ENCODE measurements at places on chromosomes 2 and 18. TPM values are rescaled to one million over a fixed set of nuclear protein-coding genes. Genes with fewer than 3 reads are reported as not detected.

- no peaks in the 10 kb centered on the region for H3K27me3 ChIP-seq
- H3K4me1 ChIP-seq, result no peaks in the 10 kb centered on the region
- H3K4me3 ChIP-seq, result no peak overlapping the region
- H3K36me3 ChIP-seq, result no peaks in the 10 kb centered on the region
Measured at GRCh38 chr2:181781078-181781786, 100.9 kb upstream of the NEUROD1 start.

- no peak overlapping the region for H3K27ac ChIP-seq
- DNase-seq, result no peak
- H3K4me1 ChIP-seq, result no peaks in the 10 kb centered on the region
- no peaks in the 10 kb centered on the region for H3K27me3 ChIP-seq
- no peaks in the 10 kb centered on the region for H3K36me3 ChIP-seq
Measured at GRCh38 chr2:231364961-231365810, 30.3 kb upstream of the B3GNT7 start.

DNA sequence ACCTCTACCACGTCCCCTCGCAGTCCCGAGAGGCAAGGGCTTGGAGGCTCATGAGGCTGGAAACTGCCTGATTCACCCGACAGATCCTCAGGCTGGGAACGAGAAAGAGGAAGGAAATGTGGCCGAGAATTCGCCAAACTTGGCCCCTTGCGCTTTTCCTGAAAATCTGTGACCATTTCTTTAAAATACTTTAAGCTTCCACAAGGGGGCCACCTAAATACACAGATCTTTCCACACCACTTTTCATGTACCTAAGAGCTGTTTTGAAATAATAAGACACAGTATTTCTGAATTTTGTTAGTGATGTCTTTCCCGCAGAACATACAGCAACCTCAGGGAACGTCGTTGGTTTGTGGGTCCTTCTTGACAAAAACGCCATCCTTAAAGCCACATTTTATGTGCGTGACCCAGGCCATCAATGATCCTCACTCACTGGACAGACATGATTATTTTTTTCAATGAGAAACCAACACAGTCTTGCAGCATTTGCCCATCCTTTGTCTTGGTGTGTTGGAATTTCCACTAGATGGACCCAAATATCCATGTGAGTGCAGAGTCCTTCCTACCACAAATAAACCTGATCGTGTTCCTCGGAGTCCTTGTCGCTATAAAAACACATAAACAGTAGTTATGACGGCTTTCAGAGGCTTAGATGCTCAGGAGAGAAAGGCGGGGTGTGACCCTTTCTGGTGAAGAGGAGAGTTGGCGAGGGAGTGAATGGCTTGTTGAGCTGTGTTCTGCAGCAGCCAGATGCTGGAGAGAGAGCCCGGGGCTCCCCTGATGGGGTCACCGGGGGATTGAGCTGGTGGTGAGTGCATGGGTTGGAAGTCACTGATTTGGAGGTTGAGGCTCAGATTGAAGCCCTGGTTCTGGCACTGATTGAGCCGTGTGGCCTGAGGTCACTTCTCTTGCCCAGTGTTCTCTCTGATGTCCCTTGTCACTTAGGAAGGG is 25.0 kb downstream of the DCDC2C start:
- H3K4me1 ChIP-seq, result no peaks in the 10 kb centered on the region
- no peak overlapping the region for H3K4me3 ChIP-seq
- no peaks in the 10 kb centered on the region for H3K36me3 ChIP-seq
- H3K27ac ChIP-seq, result no peak overlapping the region
- DNase-seq, result peak; percentile 10
- H3K27me3 ChIP-seq, result no peaks in the 10 kb centered on the region

DNA sequence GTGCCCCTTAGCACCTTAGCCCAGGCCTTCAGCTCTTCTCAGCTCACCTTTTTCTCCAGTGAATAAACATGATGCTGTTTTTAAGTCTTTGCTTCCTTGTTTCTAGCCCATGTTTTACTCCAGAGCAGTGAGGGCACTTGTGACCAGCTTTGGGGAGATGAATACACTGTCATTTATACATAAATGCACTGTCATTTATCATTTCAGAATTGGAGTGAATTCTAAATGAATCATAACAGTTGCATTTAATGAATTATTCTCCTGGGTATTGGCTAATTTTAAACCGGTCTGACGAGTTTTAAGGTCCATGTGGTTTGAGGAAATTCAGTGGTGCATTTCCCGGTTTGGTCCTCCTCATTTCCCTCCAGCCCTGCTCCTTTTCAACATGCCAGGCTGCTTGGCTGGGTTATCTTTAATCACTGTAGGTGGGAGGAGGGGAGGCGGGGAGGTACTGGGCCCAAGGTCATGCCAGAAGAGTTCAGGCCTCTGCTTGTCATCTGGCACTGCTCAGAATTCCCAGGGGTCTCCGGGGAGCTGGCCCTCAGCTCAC is 23.9 kb downstream of the PRKCE start:
- H3K4me1 ChIP-seq, result no peaks in the 10 kb centered on the region
- no peaks in the 10 kb centered on the region for H3K36me3 ChIP-seq
- H3K4me3 ChIP-seq, result no peak overlapping the region
- no peaks in the 10 kb centered on the region for H3K27me3 ChIP-seq
- DNase-seq, result no peak

DNA sequence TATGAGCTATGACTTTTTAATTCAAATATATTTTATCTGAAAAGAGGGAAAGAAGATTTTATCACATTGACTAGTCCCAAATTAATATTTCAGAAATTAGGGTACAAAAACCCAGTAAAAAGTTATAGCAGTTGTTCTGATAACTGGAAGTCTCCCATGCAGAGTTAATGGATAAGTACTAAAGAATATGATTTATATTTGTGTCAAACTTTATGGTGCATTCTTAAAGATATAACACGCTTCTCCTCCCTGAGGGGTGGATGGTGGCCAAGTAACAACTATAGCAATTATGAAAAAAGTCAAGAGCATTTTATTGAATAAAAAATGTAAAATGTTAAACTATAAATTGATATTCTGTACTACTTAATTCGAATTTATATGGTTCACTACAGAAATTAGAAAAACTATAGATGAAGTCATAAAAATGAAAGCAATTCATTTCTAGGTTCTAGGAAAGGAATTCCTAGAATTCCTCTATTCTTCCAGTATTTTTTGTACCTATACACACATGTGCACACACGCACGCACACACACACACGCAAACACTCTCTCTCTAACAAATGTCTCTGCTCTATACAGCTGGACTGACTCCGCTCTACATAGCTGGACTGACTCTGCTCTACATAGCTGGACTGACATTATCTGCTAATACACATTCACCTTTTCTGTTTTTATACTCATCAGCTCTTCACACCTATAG is 111.3 kb downstream of the PRELID3A start:
- no peaks in the 10 kb centered on the region for H3K36me3 ChIP-seq
- no peak overlapping the region for H3K27ac ChIP-seq
- no peaks in the 10 kb centered on the region for H3K27me3 ChIP-seq
- no peaks in the 10 kb centered on the region for H3K4me1 ChIP-seq
- H3K4me3 ChIP-seq, result no peak overlapping the region

DNA sequence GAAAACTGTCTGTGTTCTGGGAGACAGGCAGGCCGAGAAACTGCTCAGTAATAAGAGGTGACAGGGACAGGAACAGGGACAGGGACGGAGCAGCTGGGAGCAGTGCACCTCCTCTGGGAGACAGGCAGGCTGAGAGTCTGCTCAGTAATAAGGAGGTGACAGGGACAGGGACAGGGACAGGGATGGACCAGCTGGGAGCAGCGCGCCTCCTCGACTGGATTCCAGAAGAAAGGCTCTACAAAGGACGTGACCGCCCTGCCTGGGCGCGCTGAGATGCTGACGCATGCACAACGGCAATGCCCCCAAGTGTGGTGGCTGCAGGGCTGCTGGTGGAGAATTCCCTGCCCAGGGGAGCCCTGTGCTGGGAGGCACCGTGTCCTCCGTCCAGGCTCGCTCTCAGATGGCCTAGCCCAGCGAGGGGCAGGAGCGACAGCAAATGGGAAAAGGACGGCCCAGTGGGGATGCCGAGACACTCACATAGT is 44.2 kb upstream of the PXDN start:
- no peak for DNase-seq
- no peak overlapping the region for H3K27ac ChIP-seq
- no peaks in the 10 kb centered on the region for H3K27me3 ChIP-seq

- H3K4me1 ChIP-seq, result no peaks in the 10 kb centered on the region
- no peak overlapping the region for H3K4me3 ChIP-seq
- H3K36me3 ChIP-seq, result no peaks in the 10 kb centered on the region
- no peak overlapping the region for H3K27ac ChIP-seq
- no peak for DNase-seq
Measured at GRCh38 chr2:28318462-28319117, 74.1 kb upstream of the FOSL2 start.

Gene GNLY
- 11.1 TPM for polyA plus RNA-seq

Gene SP5
- not detected for polyA plus RNA-seq

GRCh38 chr2:8403876-8404275 is 278.0 kb upstream of the ID2 start:
- no peak for DNase-seq
- H3K36me3 ChIP-seq, result no peaks in the 10 kb centered on the region
- H3K27me3 ChIP-seq, result no peaks in the 10 kb centered on the region
- H3K4me3 ChIP-seq, result no peak overlapping the region
- no peaks in the 10 kb centered on the region for H3K4me1 ChIP-seq
- no peak overlapping the region for H3K27ac ChIP-seq

Gene LTBP1
- polyA plus RNA-seq, result not detected

Gene CNDP1
- 0.12 TPM for polyA plus RNA-seq

- peaks cover 17% of the 10 kb centered on the region for H3K4me1 ChIP-seq
- no peak for DNase-seq
- H3K4me3 ChIP-seq, result peak overlapping the region; percentile 56
- no peaks in the 10 kb centered on the region for H3K27me3 ChIP-seq
Measured at GRCh38 chr2:196165016-196165415, 6.4 kb downstream of the STK17B start.

Gene GPR45
- not detected for polyA plus RNA-seq

Gene KCNS3
- polyA plus RNA-seq, result not detected

- no peak overlapping the region for H3K4me3 ChIP-seq
- H3K4me1 ChIP-seq, result no peaks in the 10 kb centered on the region
- no peaks in the 10 kb centered on the region for H3K27me3 ChIP-seq
- H3K27ac ChIP-seq, result no peak overlapping the region
- DNase-seq, result no peak
Measured at GRCh38 chr18:24869285-24869684, 408.8 kb downstream of the HRH4 start.

Gene FBXO36
- polyA plus RNA-seq, result 1.2 TPM

Gene ALLC
- not detected for polyA plus RNA-seq

- no peaks in the 10 kb centered on the region for H3K27me3 ChIP-seq
- no peak for DNase-seq
- H3K36me3 ChIP-seq, result peaks cover 5% of the 10 kb centered on the region
- H3K4me3 ChIP-seq, result peak overlapping the region; percentile 91
Measured at GRCh38 chr2:165953306-165953654, 296 bp downstream of the TTC21B start.

- H3K4me3 ChIP-seq, result peak overlapping the region; percentile 95
- H3K36me3 ChIP-seq, result peaks cover 7% of the 10 kb centered on the region
Measured at GRCh38 chr2:234491897-234492296, 5.0 kb downstream of the ARL4C start.

- H3K4me3 ChIP-seq, result no peak overlapping the region
- H3K27me3 ChIP-seq, result no peaks in the 10 kb centered on the region
- H3K4me1 ChIP-seq, result no peaks in the 10 kb centered on the region
Measured at GRCh38 chr2:64839844-64840243, 149.4 kb upstream of the SLC1A4 start.

DNA sequence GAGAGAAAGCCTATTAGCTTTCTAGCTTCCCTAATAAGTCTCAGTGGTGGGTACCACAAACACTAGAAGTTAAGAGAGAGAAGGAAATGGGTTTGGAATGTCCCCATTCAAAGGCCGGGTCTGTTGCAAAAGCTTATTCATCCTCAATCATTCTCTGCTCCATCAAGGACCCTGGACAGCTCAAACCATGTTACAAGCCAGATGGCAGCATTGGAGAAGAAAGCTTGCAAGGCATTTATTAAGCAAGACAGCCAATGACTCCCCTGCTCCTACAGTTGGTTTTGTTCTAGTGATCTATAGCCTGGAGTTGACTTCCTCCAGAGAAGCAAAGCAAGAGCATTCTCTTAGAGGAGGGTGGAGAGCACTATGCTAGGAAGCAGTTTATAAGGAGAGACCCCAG is 86.9 kb upstream of the LMAN1 start:
- H3K27ac ChIP-seq, result no peak overlapping the region
- DNase-seq, result no peak
- no peak overlapping the region for H3K4me3 ChIP-seq

Gene IL1RN
- polyA plus RNA-seq, result not detected

GRCh38 chr2:15311926-15312325 is 249.2 kb downstream of the NBAS start:
- no peak for DNase-seq
- no peak overlapping the region for H3K4me3 ChIP-seq
- no peaks in the 10 kb centered on the region for H3K36me3 ChIP-seq
- H3K27ac ChIP-seq, result no peak overlapping the region
- no peaks in the 10 kb centered on the region for H3K27me3 ChIP-seq
- peaks cover 16% of the 10 kb centered on the region for H3K4me1 ChIP-seq

Gene CAPN14
- polyA plus RNA-seq, result 0.30 TPM

- H3K27me3 ChIP-seq, result no peaks in the 10 kb centered on the region
- DNase-seq, result no peak
- H3K4me3 ChIP-seq, result no peak overlapping the region
- no peak overlapping the region for H3K27ac ChIP-seq
- H3K36me3 ChIP-seq, result no peaks in the 10 kb centered on the region
Measured at GRCh38 chr2:84537251-84537650, 21.0 kb downstream of the DNAH6 start.

- no peaks in the 10 kb centered on the region for H3K27me3 ChIP-seq
- peaks cover 39% of the 10 kb centered on the region for H3K36me3 ChIP-seq
- H3K27ac ChIP-seq, result no peak overlapping the region
- no peak for DNase-seq
- H3K4me3 ChIP-seq, result no peak overlapping the region
- no peaks in the 10 kb centered on the region for H3K4me1 ChIP-seq
Measured at GRCh38 chr2:98568161-98568956, 40.0 kb downstream of the COA5 start.

- no peaks in the 10 kb centered on the region for H3K36me3 ChIP-seq
- no peak overlapping the region for H3K27ac ChIP-seq
- no peaks in the 10 kb centered on the region for H3K27me3 ChIP-seq
- H3K4me1 ChIP-seq, result no peaks in the 10 kb centered on the region
- no peak overlapping the region for H3K4me3 ChIP-seq
Measured at GRCh38 chr2:119178776-119179175, 20.2 kb upstream of the C1QL2 start.

GRCh38 chr2:242038166-242038927 is 168.8 kb downstream of the RTP5 start:
- H3K4me1 ChIP-seq, result no peaks in the 10 kb centered on the region
- DNase-seq, result no peak
- no peaks in the 10 kb centered on the region for H3K36me3 ChIP-seq

- H3K27ac ChIP-seq, result no peak overlapping the region
- no peaks in the 10 kb centered on the region for H3K4me1 ChIP-seq
- H3K27me3 ChIP-seq, result no peaks in the 10 kb centered on the region
- H3K4me3 ChIP-seq, result no peak overlapping the region
- no peaks in the 10 kb centered on the region for H3K36me3 ChIP-seq
Measured at GRCh38 chr2:75002007-75002406, 43.6 kb downstream of the POLE4 start.
